ENCODE measurements at places on chromosomes 11 and 22. TPM values are rescaled to one million over a fixed set of nuclear protein-coding genes. Genes with fewer than 3 reads are reported as not detected.

DNA sequence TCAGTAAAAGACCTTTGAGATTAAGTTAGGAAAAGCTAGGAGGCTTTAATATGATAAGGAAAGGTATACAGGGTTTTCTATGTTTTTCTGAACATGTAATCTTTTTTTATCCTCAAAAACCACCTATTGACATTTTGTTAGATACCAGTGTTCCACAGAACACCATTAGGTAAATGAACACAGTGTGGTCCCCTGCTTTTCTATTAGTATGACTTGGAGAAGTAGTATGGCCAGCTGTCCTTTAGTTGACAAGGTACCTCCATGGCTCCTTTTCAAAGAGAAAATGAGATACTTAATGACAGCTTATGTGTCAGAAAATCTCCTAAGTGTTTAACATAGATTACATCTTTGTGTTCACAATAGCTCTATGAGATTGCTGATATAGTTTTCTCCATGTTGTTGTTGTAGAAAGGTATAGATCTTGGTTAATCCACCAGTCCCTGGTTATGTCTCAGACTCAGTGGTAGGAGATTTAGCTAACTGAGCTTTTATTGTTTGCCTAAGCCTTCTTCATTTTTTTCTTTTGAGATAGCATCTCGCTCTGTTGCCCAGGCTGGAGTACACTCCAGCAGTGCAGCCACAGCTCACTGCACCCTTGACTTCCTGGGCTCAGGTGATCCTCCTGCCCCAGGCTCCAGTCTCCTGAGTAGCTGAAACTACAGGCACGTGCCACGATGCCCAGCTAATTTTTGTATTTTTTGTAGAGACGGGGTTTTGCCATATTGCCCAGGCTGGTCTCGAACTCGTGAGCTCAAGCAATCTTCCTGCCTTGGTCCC lies 46.0 kb downstream of the STIM1 start:
- H3K4me1 ChIP-seq, result peaks cover 19% of the 10 kb centered on the region
- no peaks in the 10 kb centered on the region for H3K36me3 ChIP-seq
- no peaks in the 10 kb centered on the region for H3K27me3 ChIP-seq
- no peak overlapping the region for H3K4me3 ChIP-seq
- no peak overlapping the region for H3K27ac ChIP-seq

DNA sequence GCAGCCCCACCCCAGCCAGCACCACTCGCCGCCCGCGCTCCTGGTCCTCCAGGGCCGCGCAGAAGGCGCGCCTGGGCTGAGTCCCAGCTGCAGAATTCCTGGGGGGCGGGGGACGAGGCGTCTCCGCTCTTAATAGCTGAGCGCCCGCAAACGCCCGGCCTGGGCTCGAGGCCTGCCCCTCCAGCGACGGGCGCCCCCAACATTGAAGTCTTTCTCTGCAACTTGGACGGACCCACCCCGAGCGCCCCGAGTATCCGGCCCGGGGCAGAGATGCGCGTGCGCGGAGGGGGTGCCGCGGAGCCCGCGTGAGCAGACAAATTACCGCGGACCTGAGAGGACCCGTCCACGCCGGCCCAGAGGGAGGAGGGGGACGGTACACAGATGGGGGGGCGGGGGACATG lies 6.7 kb upstream of the SYT7 start:
- H3K27ac ChIP-seq, result no peak overlapping the region
- H3K4me1 ChIP-seq, result peaks cover 4% of the 10 kb centered on the region
- peak; percentile 60 for DNase-seq
- peak overlapping the region; percentile 52 for H3K4me3 ChIP-seq

The SHANK3 gene
- 4.3 TPM for total RNA-seq

GRCh38 chr22:41777749-41778425 lies 22.6 kb upstream of the CCDC134 start:
- no peaks in the 10 kb centered on the region for H3K36me3 ChIP-seq
- DNase-seq, result no peak
- H3K4me3 ChIP-seq, result no peak overlapping the region
- no peak overlapping the region for H3K27ac ChIP-seq
- H3K4me1 ChIP-seq, result no peaks in the 10 kb centered on the region

- H3K27me3 ChIP-seq, result no peaks in the 10 kb centered on the region
- no peaks in the 10 kb centered on the region for H3K36me3 ChIP-seq
- DNase-seq, result no peak
- H3K4me1 ChIP-seq, result no peaks in the 10 kb centered on the region
- H3K27ac ChIP-seq, result no peak overlapping the region
These were observed 125.0 kb upstream of the ARHGAP42 start for GRCh38 chr11:100562128-100562527.

The FADS1 gene
- 6.9 TPM for total RNA-seq

- H3K4me1 ChIP-seq, result no peaks in the 10 kb centered on the region
- no peak overlapping the region for H3K4me3 ChIP-seq
- no peak overlapping the region for H3K27ac ChIP-seq
- no peaks in the 10 kb centered on the region for H3K27me3 ChIP-seq
These were observed 1353.3 kb downstream of the FAM181B start for GRCh38 chr11:81380395-81380794.

The TALDO1 gene
- total RNA-seq, result 195 TPM

DNA sequence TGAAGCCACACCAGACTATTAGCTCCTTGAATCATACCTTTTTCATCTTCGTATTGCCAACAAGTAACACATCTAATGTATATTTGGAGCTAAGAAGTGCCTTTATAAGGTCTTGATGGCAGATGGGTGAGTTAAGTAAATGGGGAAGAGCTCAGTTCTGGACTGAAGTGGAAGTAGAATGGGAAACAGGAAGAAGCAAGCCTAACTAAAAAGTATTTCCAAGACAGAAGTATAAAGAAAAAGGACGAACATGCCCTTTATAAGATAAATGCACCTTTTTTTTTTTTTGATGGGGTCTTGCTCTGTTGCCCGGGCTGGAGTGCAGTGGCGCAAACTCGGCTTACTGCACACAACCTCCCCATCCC lies 14.5 kb downstream of the CRTAM start:
- no peak overlapping the region for H3K4me3 ChIP-seq
- no peaks in the 10 kb centered on the region for H3K4me1 ChIP-seq
- no peak overlapping the region for H3K27ac ChIP-seq
- H3K27me3 ChIP-seq, result no peaks in the 10 kb centered on the region

The OR51B5 gene
- total RNA-seq, result not detected

GRCh38 chr11:6419009-6419631 lies at the start of gene APBB1:
Gene APBB1 (minus strand): TSS chr11:6419094. CDS start chr11:6411347, 7,747 bp downstream.
- peak; percentile 70 for DNase-seq
- no peaks in the 10 kb centered on the region for H3K4me1 ChIP-seq
- no peaks in the 10 kb centered on the region for H3K27me3 ChIP-seq

- H3K4me1 ChIP-seq, result no peaks in the 10 kb centered on the region
- no peaks in the 10 kb centered on the region for H3K27me3 ChIP-seq
- no peaks in the 10 kb centered on the region for H3K36me3 ChIP-seq
- no peak overlapping the region for H3K4me3 ChIP-seq
- no peak overlapping the region for H3K27ac ChIP-seq
These were observed 56.7 kb downstream of the CTSC start for GRCh38 chr11:88280673-88281316.

Data from colonic mucosa (tissue), 4 donors.